Fibroblast of the aortic adventitia (primary cell): ENCODE measurements at places on chromosomes 6 and 20. TPM values are rescaled to one million over a fixed set of nuclear protein-coding genes. Genes with fewer than 3 reads are reported as not detected.

- DNase-seq, result no peak
Measured at GRCh38 chr6:125910527-125910926, 46.0 kb upstream of the HINT3 start.

DNA sequence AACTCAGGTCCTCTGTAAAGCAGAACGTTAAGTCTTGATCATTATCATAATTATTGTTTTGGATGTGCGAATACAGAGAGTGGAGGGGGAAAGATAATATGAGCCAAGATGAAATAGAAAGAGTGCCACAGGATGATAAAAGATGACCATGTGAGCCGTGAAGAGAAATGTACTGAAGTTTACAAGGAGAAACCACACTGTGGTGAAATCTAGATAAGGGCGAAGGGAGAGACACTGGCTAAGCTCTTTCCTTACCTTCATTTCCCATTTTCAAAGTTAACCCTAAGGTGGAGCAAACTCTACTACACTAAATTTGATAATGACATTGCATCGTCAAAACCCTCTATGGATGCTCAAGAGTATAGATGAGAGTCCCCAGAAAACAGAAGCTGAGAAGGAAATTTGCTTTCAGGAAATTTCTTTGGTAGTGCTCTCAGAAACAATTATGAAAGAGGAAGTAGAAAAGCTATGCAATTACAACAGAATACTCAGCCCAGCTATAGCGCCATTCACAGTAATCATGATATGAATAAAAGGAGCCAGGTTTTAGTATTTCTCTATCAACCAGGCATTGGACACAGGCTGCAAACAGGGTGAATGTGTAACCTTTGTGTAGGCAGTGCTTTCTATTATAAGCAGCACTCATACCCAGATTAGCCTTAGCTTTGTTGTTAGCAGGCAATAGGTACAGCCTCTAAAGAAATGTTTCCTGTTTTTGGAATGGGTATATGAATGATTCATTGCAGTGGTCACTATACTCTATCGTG is 1080.7 kb downstream of the GRIK2 start:
- DNase-seq, result no peak

GRCh38 chr20:873875-874607 is 40.5 kb downstream of the FAM110A start:
- no peak for DNase-seq

Gene SLC24A3
- 0.57 TPM in 1 of 2 replicates, not detected in the other for total RNA-seq

DNA sequence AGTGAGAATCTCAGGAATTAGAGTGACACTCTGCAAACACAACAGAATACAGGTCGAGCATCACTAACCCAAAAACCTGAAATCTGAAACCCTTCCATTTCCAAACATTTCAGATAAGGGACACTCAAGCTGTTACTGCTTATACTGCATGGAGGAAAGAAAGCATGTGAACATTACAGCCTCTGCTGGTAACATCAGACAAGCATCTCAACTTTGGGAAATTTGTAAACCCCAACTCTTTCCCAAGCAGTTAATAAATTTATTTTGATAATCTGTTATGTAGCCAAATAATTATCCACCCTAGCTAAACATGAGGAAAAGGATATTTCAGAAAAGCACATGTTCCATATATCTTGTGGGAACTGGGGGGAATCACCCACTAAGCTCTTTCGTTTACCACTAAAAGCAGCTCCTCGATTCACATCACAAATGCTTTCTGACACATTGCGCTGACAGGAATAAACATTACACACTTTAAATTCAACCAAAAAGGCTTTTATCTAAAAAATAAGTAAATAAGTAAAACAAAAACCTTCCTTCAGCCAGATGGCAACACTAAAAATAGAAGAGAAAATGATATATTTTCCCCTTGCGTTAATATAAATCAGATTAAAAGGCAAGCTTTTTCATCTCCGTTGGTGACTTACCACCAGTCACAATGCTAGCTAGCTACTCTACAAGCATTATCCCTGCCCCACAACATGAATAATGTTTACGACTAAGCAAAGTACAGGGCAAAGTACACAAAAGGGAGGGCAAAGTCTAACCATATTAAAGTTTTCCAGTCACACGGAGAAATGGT is 120.8 kb downstream of the MAP7 start:
- DNase-seq, result no peak
